ENCODE measurements at places on chromosomes 6 and 20. TPM values are rescaled to one million over a fixed set of nuclear protein-coding genes. Genes with fewer than 3 reads are reported as not detected.

DNA sequence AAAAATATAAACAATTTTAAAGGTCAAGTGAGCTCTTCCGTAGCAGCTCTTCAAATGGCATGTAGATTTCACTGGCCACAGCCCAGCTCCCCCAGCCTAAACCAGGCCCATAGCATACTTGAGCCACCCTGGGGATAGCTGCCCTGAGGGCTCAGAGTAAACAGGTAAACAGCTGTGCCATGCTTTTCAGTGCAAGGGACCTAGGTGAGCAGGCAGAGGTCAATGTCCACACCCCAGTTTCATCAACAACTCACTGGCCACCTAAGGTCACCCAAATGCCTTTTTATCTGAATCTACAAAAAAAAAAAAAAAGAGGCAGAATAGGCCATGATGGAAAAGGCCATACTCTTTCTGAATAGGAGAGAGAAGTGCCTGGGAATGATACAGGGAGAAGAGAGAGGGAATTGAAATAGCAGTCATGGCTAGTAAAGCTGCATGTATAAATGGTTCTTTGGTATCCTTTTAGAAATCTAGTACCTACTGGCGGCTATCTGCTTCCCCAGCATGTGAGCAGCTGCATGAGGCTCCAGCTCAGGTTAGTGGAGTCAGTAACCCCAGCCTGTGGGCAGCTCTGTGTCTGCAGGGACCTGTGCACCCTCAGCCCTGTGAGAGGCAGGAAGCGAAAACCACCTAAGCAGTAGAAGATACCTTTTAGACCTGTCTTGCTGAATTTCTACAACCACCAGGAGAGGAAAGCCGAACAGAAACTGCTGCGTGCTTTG lies 77.0 kb downstream of the FOXA2 start:
- DNase-seq = no peak

DNA sequence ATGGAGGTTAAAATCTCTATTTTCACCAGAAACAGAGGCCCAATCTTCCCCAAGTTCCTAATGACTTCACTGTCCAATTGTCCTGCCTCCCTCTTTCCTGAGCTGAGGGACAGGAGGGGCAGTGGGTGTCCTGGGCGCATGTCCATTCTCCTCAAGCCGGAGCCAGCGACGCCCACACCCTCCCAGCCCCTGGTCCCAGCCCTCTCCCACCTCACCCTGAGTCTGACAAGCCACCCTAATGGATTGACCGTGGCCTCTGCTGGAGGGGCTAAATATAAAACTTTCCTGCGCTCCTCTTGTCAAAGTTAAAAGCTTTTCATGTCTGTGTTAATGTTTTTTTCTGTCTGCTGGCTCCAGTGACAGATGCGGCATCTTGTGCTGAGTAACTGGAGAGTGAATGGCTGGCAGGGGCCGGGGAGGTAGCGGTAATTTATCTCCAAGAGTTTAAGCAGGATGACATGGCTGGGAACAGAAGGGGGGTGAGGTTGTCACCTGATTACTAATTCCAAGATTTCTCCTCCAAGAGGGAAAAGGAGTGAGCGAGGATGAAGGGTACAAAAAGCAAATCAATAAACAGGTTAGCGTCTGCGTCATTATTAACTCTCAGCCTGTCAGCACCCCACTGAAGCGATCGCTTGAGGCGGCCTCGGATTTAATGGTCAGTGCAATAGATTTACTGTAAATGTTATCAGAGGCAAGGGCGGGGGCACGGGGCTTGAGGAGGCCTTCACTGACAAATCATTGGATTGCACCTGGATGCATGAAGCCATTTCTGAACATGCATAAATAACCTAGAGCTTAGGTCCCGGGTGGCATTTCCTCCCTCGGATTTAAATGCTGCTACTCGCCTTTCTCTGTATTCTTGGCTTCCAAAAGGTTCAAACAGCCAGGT lies 118.1 kb upstream of the MAFB start:
- DNase-seq = no peak

DNA sequence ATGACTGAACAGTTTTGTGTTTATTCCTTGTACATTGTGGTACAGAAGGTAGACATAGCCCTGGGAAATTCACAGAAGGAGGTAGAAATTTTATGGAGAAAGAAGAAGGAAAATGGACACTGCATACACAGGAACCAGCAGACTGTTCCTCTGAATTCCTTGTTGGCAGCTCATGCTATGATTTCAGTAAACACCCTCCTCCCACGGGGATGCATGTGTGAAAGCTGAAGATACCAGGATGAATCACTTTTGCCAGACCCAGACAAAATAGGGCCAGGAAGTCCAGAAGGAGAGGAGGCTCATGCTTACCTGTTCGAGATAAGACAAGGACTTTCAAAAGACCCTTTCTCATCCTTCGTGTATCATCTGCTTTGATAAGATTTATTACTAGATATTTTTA lies 110.3 kb upstream of the GGTLC1 start:
- no peak for DNase-seq

- peak; percentile 86 for DNase-seq
These were observed 291.2 kb downstream of the CDH26 start for GRCh38 chr20:60249436-60249835.

GRCh38 chr6:25553502-25553901 lies 98.5 kb upstream of the SCGN start:
- DNase-seq = no peak

- DNase-seq = no peak
These were observed 8.0 kb upstream of the PMEPA1 start for GRCh38 chr20:57717797-57718196.

- no peak for DNase-seq
These were observed 49.4 kb downstream of the DTD1 start for GRCh38 chr20:18637224-18637623.

- DNase-seq = no peak
These were observed 8.3 kb downstream of the TFAP2A start for GRCh38 chr6:10406556-10406955.

DNA sequence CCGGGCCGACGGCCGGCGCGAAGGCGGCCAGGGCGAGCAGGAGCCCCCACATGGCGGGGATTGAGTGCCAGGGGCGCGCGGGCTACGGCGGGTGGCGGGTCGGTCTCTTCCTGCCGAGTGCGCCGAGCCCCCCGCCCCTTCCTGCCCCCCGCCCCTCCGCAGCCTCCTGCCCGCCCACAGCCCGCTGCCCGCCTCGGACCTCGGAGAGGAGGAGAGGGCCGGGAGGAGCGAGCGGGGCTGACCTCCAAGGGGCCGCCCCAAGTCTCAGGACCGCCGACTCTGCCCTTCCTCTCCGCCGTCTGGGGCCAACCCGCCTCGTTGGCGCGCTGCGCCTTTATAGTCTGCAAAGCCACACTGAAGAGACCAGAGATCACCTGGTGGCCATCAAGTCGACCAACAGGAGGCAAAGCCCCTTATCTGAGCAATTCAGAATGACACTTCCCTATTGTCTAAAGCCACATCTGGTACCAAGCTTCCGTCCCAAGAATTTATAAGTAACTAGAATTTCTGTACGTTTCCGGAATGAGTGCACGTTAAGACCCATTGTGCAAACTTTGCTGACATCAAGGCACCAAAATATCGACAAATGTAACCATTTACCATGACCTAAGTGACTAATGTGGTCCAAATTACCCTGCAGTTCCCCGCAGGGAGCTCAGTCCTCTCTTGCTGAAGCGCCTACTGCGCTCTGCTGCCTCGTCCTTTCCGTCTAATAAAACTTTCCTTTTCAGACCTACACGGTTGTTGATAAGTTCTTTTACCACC lies at the start of gene CPXM1:
TSS of gene CPXM1 (minus strand) at position 107 of the 765 bp plus-strand sequence. CDS start at position 52, 55 bp downstream.
- DNase-seq = no peak

- DNase-seq = peak; percentile 35
These were observed 166.2 kb downstream of the SCML4 start for GRCh38 chr6:107657755-107658461.

- no peak for DNase-seq
These were observed 188.2 kb downstream of the ADGRG6 start for GRCh38 chr6:142489722-142490610.

- no peak for DNase-seq
These were observed 231.2 kb upstream of the ZFP64 start for GRCh38 chr20:52422574-52423336.

GRCh38 chr20:20680991-20681508 lies 31.4 kb downstream of the RALGAPA2 start:
- no peak for DNase-seq

GRCh38 chr6:35603326-35604202 lies 85.2 kb downstream of the FKBP5 start:
- DNase-seq = no peak

GRCh38 chr6:55774286-55775028 lies 100.9 kb downstream of the BMP5 start:
- DNase-seq = no peak

DNA sequence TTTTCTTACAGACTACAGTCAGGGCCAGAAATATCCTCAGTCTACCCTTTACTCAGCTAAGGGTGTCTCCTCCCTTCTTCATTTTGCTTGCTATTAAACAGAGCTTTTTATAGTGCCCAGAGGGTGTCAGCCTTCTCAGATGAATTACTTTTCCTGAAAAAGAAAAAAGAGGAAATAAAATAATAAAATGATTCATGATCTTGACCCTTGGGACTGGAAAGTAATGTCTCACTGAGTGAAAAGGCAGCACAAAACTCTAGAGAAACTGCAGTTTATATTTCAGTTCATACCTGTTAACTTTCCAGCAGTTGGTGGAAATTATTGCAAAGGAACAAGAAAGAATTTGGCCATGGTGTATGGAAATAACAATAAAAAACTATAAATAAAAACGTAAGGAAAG lies 170.6 kb downstream of the IBTK start:
- DNase-seq = no peak

DNA sequence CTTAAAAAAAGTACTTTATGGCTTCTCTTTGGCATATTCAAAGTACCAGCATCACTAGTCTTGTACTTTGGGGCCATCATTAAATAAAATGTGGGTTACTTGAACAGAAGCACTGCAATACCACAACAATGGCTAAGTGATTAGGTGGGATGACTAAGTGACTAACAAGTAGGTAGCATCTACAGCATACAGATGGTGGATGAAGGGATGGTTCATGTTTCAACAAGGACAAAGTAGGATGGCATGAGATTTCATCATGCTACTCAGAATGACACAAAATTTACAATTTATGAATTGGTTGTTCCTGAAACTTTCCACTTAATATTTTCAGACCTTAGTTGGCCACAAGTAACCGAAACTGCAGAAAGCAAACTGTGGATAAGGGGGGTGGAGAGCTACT lies 7.7 kb downstream of the MPC1 start:
- DNase-seq = no peak

DNA sequence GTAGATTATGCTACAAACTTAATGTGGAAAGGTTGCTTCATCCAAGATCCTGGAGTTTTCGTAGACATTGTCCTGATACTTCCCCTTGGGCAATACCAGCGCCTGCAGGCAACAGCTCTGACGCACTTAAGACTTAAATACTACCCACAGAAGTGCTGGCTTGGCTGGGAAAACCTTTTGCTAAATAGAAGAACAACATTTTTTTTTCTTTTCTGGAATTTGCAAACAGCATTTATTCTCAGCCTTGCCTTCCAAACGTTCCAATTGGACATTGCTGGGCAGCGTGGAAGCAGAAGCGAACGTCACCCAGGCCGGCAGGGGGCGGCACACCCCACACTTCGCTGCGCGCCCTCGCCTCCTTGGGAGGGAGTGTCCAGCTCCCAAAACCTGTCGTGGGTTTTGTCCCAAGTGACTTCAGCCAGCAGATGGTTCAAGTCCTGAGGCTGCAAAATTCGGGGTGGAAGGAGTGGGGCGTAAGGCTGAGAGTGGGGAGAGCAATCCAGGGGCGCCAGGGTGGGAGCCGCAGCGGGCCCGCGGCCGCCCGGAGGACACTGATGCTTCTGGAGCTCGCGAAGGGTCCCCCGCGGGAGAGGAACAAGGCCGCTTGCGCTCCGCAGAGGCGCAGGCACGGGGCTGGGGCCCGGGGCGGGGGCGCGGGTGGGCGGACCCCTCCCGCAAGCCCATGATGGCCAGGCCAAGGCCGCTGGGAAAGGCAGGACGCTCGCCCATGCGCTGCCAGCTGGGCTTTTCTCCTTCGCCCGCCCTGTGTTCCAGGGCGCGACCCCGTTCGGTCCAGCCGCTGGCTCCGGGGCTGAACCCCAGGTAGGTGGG lies 60.8 kb upstream of the MAP3K4 start:
- DNase-seq = peak; percentile 16

- DNase-seq = no peak
These were observed 435.4 kb upstream of the SOX4 start for GRCh38 chr6:21158149-21158548.

DNA sequence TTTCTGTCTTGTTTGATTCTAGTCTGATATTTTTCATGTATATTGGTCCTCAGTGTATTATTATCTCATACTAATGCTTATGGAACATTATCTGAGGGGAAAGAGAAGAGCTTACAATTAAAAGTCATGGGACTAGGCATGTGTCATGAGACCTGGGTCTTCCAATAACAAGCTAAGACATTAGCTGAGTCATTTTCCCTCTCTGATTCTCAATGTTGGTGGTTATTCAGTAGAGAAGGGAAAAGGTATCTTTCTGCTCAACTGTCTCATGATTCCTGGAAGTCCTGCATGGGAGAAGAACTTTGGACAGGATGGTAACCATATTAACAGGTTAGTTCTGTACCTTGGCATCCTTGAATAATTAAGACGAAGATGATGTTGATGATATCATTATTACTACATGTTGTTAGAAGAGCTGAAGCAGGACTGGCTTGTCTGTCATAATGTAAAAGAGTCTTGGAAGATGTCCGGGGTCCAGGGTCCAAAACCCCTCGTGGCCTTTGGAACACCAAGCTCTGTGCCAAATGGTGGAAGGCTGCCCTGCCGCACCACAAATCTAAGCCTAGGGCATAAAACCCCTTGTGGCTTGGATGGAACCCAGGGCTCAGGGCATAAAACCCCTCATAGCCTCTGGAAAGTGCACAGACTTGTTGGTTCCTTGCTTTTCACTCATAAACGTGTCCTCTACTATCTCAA lies 19.1 kb downstream of the TRIM38 start:
- no peak for DNase-seq

DNA sequence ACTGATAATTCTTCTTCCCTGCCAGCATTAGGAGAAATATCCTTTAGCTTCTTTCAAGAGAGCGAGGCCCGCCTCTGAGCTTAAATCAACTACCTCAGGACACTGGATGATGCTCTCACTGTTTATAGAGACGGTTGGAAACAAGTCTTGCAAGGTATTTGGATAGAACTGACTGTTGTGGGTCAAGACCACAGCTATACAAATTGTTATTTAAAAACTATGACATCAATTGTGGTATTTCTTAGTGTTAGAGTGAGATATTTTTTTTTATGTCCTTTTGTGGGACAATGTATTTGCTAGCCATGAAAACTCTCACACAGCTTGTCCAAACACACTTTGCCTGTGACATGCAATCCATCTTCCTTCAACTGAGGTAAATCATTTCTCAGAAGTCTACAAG lies 136.3 kb upstream of the PHACTR1 start:
- DNase-seq = no peak

GRCh38 chr6:129473546-129473945 lies 236.4 kb downstream of the ARHGAP18 start:
- no peak for DNase-seq

GNAS-AS1 gene
- 0.07 TPM for total RNA-seq

TBXT gene
- total RNA-seq = not detected

DPM1 gene
- total RNA-seq = 69.4 TPM

SIRPD gene
- not detected for total RNA-seq

FLRT3 gene
- 3.3 TPM for total RNA-seq

SLCO4A1 gene
- total RNA-seq = 49.7 TPM

SGK2 gene
- 0.54 TPM for total RNA-seq

Data from kidney epithelial cell (primary cell).